Neural progenitor cell (in vitro differentiated cells): ENCODE measurements at places on chromosomes 1 and 21.
A peak's percentile ranks its signal among the peaks of the same experiment; 100 is the strongest.

DNA sequence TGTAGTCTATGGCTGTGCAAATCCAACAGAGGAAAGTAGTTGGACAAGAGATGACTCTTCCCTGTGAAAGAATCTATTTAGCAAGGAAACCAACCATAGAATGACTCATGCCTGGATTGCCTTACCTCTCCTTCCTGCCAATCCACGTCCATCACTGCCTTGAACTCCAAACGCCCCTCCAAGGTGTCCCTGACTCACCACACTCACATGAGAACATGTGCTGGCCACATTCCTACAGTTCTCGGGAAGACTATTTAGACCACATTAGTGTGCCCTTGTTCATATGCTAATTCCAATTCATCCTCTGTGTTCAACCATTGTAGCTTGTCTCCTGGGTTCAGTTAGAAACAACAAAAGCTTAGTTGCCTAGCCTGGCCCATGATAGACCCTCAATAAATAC is 157.3 kb downstream of the SLC30A10 start:
- peak; percentile 16 for DNase-seq

GRCh38 chr21:15329191-15329590 is 264.4 kb upstream of the NRIP1 start:
- DNase-seq, result no peak

- no peak for DNase-seq
These were observed 284.4 kb downstream of the PCP4 start for GRCh38 chr21:40151611-40152010.

GRCh38 chr1:47684964-47685762 is 247.3 kb downstream of the FOXD2 start:
- DNase-seq, result no peak

GRCh38 chr21:28872218-28872617 is 120.5 kb downstream of the LTN1 start:
- DNase-seq, result no peak

DNA sequence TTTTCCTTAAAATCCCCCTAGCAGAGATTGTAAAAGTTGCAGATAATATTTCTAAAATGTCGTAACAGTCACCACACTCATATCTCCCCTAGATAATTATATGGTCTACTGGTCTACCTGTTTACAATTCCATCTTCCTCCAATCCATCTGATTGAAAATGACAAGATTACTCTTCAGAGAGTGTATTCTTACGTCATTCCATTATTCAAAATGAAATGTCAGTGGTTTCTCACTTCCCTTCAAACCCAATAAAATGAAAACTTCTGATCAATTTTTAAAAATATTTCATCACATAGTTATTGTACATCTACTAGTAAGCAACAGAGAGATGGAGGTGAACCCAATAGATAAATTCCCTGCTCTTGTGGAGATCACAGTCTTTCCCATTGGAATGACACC is 202.2 kb upstream of the C8B start:
- DNase-seq, result no peak

DNA sequence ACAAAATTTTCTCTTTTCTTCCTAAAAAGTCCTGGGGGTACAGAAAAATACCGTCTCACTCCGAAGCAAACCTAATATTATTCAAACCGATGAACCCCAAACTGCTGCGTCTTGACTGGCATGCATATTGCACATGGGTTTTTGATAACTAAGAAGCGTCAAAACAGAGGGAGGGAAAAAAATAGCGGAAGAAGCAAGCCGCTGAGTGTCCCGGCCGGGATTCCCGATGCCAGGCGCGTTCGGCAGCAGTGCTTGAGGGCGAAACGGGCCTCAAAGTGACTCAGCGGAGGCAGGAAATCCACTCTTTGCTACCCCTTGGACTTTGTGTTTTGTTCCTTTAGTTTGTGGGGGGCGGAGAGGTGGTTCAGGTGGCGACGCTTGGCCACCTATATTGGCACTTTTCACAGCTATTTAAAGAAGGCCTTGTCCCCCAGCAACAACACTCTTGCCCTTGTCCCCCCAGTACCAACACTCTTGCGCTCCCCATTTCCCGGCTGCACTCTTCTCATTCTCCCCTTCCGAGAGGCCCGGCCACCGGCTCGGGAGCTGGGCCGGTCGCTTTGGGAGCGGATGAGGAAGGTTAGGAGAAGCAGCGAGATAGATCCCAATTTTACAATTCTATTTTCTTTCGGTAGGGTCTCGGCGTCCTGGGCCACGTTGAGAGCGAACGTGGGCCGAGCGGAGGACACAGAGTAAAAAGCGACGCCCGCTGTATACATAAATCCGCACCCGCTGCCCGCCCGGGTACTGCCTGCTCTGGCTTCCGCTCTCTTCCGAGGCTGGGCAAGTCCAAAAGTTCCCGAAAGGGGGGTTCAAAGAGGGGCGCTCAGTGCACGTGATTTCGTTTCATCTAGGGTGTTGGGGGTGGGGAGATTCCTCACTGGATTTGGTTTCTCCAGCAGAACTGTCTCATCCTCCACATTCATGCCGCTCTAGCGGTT is 2.5 kb downstream of the LMX1A start:
- DNase-seq, result peak; percentile 65

GRCh38 chr1:165234149-165234548 is 122.4 kb downstream of the LMX1A start:
- no peak for DNase-seq

GRCh38 chr1:30806381-30807317 is 49.1 kb upstream of the LAPTM5 start:
- DNase-seq, result no peak

- DNase-seq, result peak; percentile 24
These were observed 298.6 kb downstream of the PTPRC start for GRCh38 chr1:198937231-198938031.

GRCh38 chr21:42956824-42957630 is 17.3 kb upstream of the PKNOX1 start:
- no peak for DNase-seq

DNA sequence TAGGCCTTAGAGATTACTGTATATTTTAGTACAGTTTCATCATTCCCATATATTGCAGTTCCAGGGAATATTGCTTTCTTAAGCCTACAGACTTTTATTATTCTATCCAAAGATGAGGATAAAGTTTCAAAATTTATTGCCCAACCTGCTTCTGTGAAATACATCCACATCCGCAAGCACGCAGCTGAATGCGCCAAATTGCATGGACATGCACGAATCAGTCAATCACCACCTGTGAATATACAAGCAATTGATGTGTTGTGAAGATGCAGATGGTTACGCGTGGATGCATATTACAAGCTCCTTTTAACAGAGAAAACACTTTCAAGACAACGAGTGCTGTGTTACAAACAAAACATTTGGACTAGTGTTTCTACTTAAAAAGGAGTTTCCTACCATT is 577.8 kb upstream of the PLXNA2 start:
- DNase-seq, result no peak

- no peak for DNase-seq
These were observed 34.7 kb downstream of the SLC19A1 start for GRCh38 chr21:45507523-45507875.
